Glutamatergic neuron (in vitro differentiated cells): ENCODE measurements at places on chromosomes 16 and 17.

DNA sequence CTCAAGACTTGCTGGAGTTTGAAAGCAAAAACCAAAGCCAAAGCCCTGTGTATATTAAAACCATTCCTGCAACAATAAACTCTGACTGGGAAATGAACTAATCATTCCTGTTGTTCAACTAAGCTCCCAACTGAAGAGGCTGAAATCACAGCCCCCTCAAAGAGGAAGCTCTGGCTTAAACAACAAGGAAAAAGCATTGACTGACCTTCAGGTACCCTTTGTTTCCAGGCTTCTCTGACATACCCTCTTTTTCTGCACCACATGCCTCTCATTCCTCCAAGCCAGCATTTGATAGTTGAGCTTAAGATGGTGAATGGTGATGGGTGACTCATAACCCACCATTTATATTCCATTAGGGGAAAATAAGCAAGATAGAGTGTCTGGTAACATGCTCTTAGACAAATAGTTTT, 470.9 kb upstream of the SOX9 start:
- no peak for DNase-seq

DNA sequence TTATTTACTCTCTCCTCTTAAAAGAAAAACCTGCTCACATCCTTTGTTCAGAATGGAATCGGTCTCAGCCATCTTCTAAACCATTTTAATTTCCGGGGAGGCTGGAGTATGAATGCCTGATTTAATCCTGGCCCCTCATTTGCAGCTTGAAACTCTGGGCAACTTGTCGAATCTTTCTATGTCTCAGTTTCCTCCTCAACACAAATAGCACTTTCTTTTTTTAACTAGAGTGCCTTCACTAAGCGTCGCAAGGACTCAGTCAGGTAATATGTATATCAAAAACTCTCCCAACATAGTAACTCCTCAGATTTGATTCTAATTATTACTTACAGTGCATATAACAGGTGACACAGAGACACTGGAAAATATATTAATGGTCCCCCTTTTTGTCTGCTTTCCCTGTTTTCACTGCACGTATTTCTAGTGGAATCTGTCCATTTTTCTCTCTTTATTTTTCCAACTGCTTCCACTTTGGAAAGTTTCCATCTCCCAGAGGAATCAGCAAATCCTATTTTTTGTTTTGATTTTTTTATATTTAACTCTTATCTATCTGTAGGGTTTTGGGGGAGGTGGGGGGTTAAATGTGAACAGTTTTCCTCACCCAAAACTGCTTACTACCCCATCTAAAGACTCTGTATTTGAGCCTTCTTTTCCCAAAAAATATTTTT, 18.6 kb downstream of the SNN start:
- no peak for DNase-seq

DNA sequence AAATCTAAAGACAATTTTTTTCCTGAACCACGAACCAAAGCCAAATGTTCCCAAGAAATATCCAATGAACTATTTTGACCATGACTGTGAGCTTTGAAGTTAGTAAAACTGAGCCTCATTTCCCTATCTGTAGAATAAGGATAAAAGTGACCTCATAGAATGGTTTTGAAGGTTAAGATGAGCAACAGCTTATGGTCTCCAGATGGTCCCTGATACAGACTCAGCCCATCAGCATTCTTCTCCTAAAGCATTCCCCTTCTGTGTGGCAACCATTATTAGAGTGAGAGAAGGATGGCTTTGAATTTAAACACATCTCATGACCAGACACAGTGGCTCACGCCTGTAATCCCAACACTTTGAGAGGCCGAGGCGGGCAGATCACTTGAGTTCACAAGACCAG, 70.1 kb downstream of the COPRS start:
- no peak for DNase-seq

DNA sequence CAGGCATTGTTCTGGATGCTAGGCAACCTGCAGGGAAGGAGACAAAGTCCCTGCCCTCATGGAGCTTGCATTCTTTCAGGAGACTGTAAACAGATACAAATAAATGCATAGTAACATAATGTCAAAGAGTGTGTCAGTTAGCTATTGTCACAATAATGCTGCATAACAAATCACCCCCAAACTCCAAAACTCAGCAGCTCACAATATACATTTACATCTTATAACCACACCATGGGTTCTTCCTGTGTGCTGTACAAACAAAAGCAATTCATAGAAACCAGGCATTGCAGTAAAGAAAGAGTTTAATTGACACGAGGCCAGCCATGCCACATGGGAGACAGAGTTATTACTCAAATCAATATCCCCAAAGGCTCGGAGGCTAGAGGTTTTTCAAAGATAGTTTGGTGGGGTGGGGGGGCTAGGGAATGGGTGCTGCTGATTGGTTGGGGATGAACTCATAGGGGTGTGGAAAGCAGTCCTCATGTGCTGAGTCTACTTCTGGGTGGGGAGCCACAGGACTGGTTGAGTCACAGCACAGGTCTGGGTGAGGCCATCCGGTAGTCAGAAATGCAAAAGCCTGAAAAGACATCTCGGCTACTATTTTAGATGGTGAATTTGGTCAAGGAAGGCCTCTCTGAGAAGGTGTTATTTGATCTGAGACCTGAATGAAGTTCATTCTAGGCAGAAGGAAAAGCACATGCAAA, 79.0 kb downstream of the GPRC5B start:
- DNase-seq, result no peak

DNA sequence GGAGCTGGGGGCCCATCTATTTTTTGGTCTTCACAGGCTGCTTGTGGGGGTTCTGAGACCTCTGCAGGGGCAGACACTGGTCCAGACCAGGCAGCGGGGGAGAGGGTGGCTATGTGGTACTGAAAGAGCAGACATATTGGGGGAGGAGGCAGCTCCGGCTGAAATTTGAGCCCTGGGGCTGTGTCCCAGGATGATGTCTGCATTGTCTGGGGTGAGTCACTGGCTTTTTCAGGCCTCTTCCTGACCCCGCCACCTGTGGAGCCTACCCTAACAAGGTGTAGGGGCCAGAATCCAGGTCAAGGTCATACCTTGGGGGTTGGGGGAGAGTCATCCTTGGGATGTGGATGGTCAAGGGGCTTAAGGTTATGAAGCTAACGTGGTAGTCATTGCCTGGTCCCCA, 2.4 kb downstream of the CORO6 start:
- no peak for DNase-seq

- DNase-seq, result no peak
These were observed 618.7 kb downstream of the KCNJ18 start for GRCh38 chr17:22310717-22311686.

DNA sequence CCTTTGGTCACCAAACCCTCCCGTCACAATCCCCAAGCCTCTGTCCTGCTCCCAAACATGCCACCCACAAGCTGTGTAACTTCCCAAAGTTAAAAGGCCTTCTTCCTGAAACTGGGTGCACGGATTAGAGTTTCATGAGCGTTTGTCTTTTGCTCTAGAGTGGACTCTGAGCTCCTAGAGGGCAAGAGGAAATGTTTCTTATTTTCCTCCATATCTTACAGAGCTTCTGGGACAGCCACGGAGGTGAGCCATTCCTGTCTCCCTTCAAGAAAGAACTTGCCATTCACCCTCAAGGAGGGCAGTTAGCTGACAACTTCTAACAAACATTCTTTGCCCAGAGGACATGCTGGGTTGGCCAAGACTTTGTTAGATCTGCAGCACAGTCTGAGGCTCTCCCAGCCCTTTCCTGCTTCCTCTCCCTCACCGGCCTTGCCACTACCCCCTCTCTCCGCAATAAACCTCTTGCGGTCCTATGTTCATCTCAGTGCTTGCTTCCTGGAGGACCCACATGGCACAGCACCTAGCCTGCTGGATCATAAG, 2.6 kb upstream of the MYCBPAP start:
- DNase-seq, result no peak

DNA sequence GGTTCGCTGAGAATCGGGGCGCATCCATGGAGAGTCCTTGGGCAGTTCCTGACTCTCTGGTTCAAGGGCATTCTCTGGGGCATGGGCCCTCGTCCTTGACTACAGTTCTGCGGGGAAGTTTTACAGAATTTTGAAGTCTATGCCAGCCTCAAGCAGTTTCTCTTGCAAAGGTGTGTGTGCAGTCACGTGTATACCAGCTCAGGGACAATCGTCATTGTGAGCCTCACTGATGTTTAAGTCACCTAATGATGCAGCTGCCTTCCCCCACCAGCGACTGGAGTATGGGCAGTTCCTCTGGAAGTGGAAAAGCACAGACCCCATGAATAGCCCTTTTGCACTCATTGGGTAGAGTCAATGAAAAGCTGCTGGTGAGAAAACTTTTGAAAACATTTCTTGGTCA, 1.3 kb downstream of the PLCG2 start:
- no peak for DNase-seq

GRCh38 chr16:57859331-57859730, 57.0 kb upstream of the KIFC3 start:
- DNase-seq, result no peak

GRCh38 chr16:84054271-84054670, 11.7 kb upstream of the SLC38A8 start:
- no peak for DNase-seq

GRCh38 chr16:8622315-8622656, 788 bp downstream of the METTL22 start:
- no peak for DNase-seq

DNA sequence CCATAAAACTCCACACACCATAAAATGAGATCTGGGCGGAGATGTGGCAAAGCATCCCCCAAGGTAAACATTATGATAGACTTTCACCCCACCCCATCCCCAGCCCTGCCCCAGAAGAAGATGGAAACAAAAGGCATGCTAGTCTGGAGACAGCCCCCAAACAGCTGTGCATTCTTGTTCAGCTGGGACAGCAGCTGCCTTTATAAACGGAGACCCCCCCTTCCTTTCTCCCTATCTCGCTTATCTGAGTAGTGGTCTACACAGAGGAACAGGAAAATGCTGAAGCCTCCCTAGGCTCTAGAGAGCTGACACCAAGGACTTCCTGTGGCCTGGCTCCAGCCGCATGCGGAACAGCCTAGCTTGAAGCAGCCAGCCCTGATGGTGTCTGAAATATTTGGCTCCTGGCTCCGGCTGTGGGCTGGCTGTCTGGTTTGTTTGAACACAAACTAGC, 190.3 kb upstream of the ANKFN1 start:
- no peak for DNase-seq

DNA sequence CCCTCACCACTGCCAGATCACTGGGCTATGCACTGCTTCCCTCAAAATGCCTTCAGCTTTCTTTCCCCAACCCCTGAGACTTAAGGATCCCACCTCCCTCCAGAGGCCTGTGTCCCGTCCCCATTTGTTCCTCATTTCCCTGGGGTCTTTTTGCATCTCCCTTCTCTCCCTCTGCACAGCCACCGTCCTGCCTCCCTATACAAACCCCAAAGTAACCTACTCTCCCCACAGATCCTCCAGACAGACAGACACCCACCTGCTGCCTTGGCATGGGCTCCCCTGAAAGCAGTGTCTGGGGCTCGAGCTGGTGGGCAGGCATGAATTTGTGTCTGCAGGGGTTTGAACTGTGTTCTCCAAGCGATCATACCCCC, 69.4 kb upstream of the TNRC6C start:
- DNase-seq, result no peak

- no peak for DNase-seq
These were observed 4.9 kb upstream of the CCNF start for GRCh38 chr16:2424061-2425007.

- DNase-seq, result no peak
These were observed 11.3 kb upstream of the CHST6 start for GRCh38 chr16:75506574-75506973.

- no peak for DNase-seq
These were observed 160.3 kb downstream of the COPRS start for GRCh38 chr17:31698751-31699150.

GRCh38 chr17:70426752-70427151, 257.4 kb downstream of the KCNJ2 start:
- DNase-seq, result peak; percentile 12

DNA sequence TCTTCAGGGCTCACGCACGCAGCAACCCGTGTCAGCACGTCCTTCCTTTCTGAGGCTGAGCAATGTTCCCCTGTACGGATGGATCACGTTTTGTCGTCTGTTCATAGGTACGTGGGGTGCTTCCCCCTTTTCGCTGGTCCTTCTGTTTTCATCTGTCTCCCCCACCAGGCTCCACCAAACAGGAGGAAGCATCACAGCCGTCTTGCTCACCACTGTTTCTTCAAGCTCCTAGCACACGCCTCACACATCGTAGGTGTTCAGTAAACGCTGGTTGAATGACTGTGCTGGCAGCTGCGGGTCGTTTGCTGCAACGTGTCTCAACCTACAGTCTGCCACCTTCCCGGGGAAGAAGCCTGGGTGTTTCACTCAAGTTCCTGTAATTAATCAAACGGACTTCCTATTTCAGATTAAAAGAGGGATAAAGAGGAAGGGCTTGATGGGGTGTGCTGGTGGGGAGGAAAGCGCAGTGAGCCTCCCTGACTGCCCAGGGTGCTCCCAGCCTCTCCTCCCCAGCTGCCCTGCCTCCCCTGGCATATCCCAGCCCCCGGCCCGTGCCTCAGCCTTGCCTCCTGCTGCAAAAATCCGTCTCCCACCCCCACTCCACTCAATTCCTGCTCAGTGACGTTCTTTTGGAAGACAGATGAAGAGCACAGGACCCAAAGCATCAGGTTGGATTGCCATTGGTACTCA, 76.7 kb upstream of the DOC2B start:
- DNase-seq, result no peak

DNA sequence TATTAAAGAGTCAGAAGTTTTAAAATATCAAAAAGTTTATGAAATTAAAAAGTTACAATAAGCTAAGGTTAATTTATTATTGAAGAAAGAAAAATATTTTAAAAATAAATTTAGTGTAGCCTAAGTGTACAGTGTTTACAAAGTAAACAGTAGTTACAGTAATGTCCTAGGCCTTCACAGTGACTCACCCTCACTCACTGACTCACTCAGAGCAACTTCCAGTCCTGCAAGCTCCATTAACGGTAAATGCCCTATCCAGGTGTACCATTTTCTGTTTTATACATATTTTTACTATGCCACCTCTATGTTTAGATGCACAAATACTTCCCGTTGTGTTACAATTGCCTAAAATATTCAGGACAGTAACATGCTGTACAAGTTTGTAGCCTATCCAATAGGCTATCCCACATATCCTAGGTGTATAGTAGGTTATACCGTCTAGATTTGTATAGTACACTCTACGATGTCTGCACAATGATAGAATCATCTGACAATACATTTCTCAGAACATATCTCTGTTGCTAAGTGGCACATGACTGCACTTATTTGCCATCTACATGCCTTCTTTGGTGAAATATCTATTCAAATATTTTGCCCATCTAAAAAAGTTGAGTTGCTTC, 67.2 kb upstream of the WSB1 start:
- no peak for DNase-seq

- no peak for DNase-seq
These were observed 100.4 kb downstream of the SNX11 start for GRCh38 chr17:48207776-48208544.

GRCh38 chr16:29007730-29008593, 23.1 kb downstream of the LAT start:
- no peak for DNase-seq
